ENCODE measurements at places on chromosomes 3 and 15.

GRCh38 chr3:56917361-56918110 lies 115.8 kb upstream of the ARHGEF3 start:
- no peak for DNase-seq

DNA sequence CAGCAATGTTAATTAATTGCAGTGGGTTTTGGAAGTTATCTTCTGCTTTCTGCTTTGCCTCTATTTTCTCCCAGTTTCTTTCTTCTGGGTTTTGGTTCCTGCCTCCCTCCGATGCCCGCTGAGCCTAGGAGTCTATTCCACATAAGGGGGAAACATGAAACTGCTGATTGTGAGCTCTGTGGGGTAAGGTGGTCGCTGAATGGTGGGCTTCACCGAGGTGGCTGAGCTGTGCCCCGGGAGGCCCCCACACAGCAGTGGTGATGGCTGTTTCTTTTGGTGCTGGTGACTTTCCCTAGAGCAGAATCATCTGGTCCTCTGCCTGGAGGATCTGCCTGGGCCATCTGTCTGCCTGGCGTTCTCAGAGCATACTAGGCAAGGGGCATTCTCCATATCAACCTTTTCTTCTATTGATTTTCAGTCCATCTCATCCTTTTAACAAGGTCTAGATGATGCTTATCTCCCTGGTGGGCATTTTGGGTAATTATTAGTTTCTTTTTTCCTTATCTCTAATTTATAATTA lies 68.8 kb upstream of the ATP2B2 start:
- no peak for DNase-seq

DNA sequence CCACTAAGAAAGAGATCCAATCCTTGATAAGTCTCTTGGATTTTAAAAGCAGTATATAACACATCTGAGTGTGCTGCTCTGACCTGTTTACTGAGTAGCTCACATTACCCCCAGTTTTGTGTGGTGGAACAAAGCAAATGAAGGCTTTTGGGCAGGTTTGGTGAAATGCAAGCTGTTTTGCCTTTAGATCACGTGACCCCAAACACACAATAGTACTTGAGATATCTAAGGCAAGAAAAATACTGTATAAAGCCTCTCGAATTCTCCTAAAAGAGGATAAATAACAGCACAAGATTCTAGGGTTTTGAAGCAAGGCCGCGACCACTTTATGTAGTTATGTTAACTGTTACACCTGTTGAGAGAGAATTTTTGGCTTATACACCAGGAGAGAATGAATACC lies 49.3 kb upstream of the TRIM42 start:
- DNase-seq, result no peak

DNA sequence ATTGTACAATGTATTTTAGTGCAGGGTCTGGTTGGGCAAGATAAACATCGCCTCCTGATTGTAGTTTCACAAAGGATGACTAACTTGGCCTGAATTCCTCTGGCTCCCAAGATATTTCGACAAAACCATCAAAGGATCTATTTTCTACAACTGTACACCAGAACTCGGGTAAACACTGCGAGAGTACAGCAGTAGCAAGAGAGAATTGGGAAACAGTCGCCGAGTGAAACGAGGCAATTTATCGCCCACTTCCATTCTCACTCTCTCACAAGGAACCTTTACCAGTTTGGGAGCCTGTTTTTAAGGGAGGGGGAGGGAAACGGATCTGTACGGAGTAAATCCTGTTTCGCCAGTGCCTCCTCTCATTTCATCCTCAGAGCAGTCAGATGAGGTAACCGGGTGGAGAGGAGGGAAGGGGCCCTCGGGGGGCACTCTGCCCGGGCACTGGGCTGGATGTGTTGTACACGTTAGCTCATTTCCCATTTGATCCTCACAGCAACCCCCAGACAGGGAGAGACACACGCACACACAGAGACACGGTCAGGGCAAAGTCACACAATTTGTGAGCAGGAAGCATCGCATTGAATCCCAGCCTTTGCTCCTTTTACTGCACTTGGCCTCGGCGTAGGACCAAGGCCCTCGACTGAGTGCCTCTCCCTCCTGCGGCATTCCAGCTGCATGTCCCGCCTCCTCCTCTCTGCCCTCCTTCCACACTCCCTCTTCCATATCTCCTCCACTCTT lies 120.1 kb downstream of the LIPC start:
- no peak for DNase-seq

GRCh38 chr3:9117220-9117619 lies 132.2 kb downstream of the SRGAP3 start:
- no peak for DNase-seq

DNA sequence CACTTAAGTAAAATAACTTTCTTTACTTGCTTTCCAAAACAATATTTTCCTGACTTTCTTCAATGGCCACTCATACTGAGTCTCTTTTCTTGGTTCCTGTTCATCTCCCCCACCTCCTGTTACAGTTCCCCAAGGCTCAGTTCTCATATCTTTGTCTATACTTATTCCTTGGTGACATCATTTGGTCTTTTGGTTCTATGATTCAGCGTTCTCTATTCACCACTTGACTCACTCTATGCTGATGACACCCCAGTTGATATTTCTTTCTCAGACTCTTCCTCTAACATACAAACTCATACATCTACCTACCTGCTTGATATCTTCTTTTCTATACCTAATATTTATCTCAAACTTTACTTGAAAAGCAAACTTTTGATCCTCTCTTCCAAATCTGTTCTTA lies 85.0 kb upstream of the P3H2 start:
- DNase-seq, result no peak

DNA sequence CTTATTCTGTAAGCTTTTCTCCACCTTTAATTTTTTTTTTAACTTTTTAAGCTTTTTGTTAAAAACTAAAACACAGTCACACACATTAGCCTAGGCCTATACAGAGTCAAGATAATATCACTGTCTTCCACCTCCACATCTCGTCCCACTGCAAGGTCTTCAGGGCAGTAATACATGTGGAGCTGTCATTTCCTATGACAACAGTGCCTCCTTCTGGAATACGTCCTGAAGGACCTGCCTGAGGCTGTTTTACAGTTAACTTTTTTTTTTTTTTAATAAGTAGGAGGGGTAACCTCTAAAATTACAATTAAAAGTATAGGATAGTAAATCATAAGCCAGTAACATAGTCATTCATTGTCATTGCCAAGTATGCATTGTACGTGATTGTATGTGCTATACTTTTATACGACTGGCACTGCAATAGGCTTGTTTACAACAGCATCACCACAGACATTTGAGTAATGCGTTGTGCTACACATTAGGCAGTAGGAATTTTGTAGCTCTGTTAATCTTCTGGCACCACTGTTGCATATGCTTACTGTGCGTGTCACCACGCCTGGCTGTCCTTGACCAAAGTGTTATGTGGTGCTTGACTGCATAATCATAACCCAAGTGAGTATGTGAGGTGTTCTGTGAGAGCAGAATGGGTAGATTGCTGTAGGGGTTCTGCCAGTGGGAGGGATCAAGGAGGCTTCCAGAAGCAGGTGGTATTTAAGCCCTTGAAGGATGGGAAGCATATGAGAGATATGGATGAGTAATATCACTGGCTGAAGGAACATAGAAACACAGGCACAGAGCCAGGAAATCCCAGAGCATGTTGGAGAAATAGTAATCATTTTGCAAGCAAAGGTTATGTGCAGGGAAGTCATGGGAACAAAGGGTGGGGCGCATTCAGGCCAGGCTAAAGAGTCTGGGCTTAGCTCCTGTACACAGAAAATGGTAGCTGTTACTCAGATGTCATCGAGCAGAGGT lies 18.3 kb downstream of the FBXO22 start:
- no peak for DNase-seq

GRCh38 chr15:33778852-33779251 lies 189.4 kb upstream of the CHRM5 start:
- DNase-seq, result no peak

GRCh38 chr3:161548301-161548700 lies 51.7 kb downstream of the OTOL1 start:
- no peak for DNase-seq

- peak; percentile 3 for DNase-seq
These were observed 6.0 kb downstream of the PRC1 start for GRCh38 chr15:90988296-90988695.

- no peak for DNase-seq
These were observed 207.6 kb downstream of the ADAMTS17 start for GRCh38 chr15:100134089-100134583.

DNA sequence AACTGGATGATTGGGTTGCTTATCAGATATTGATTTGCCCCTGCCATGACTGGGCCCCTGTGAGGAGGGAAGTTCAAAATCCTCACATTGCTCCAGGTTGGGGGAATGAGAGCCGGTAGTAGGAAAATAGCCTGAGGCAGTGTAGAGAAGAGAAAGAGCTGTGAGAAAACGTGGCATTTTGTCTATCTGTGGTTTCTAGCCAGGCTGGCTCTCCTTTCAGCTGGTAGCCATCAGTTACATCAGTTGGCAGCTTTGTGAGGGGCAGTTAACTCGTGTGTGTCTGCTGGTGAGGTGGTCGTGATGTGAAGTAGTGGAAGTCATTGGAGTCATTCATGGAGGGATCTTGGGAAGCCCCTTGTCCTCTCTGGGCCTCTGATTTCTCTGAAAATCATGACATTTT lies 5.2 kb downstream of the ESYT3 start:
- no peak for DNase-seq

- DNase-seq, result no peak
These were observed 39.5 kb downstream of the TNIK start for GRCh38 chr3:171420667-171421066.

- no peak for DNase-seq
These were observed 56.2 kb upstream of the PEX5L start for GRCh38 chr3:180092889-180093288.

- no peak for DNase-seq
These were observed 3.9 kb upstream of the CSK start for GRCh38 chr15:74777769-74778598.

- DNase-seq, result no peak
These were observed 20.1 kb upstream of the BCL6 start for GRCh38 chr3:187765342-187765741.

DNA sequence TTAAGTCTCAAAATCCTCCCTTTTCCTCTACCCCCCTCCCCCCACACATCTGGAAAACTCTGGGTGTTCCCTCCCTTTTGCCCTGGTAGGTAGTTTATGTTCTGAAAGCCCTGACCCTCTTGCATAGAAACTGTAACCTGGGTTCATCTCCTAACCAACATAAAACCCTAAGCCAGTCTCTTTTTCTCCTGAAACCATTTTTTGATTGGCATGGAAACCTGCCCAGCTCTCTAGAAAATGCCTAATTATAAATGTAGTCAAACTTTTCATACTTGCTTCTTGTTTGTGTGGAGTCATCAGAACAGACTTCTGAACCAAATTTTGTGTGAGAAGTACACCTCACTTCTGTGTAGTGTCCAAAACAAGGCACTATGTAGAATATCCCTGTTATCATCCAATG lies 1264.4 kb downstream of the SI start:
- no peak for DNase-seq

GRCh38 chr15:84006421-84006820 lies 229.2 kb upstream of the GOLGA6L4 start:
- no peak for DNase-seq

DNA sequence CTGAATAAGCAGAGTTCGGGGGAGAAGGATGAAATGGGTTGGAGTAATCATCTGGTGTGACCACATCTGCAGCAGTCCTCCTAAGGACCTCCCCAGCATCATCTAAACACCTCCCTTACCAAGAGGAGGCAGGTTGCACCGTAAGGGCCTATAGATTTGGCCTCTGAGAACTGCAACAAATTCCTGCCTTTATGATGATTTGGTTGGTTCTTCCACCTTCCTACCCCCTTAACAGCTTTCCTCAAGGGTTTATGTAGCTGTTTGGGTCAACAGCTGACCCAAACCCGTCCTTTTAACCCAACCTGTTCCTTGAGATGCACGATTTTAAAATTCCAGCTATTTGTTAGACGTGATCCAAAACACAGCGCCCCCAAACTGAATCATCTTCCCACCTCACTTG lies 58.2 kb downstream of the AAGAB start:
- no peak for DNase-seq

DNA sequence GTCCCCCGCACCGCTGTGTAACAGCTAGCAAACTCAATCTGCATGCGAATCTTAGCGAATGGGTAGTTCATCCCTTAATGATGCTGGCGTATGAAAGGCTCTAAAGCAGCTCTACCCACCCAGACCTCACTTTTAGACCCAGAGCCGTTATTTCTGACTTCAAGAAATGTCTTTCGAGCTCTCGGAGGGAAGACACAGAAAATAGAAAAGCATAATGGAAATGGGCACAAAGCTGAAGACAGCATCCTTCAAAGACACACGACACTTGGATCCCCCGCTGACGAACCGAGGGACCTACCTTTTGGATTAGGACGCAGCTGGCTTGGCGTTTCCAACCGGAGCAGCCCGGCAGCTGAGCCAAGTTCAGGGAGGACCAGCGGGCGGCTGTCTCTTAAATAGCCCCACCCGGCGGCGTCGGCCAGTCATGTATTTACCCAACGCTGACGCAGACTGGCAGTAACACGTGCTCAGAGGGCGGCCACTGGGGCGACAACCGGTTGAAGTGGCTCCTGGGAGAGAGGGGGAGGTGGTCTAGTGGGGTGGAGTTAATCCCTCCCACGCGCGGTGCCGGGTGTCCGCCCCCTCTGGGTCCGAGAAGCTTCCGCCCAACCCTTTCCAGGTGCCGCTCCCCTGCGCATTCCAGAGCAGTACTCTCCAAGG lies 1.5 kb downstream of the CCK start:
- no peak for DNase-seq

- no peak for DNase-seq
These were observed 168.3 kb upstream of the ICE2 start for GRCh38 chr15:60647246-60647645.

DNA sequence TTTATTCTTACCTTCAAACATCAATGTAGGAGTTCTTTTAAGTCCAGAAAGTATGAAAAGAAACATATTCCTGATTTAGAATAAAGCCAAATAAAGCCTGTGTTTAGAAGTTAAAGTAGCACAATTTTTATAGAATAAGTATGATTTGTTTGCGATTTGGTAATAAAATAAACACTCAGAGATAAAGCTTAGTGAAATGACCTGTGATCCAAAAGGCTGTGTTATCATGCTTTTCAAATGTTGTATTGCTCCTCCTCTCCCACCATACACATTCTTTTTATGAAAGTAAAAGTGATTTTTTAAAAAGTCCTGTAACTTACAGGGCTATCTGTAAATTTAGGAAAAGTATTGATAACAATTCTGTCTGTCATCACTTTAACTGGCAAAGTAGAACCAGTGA lies 138.6 kb upstream of the CGNL1 start:
- DNase-seq, result no peak

GRCh38 chr3:134460965-134461364 lies 24.8 kb downstream of the ANAPC13 start:
- DNase-seq, result no peak

- DNase-seq, result no peak
These were observed 181.1 kb downstream of the MYRIP start for GRCh38 chr3:39990532-39990931.
